Glutamatergic neuron (in vitro differentiated cells): ENCODE measurements at places on chromosomes 3 and 15.

- no peak overlapping the region for H3K4me3 ChIP-seq
- no peak for DNase-seq
- no peak overlapping the region for H3K27ac ChIP-seq
Observed at GRCh38 chr15:86644339-86644738, 564.7 kb downstream of the AGBL1 start.

DNA sequence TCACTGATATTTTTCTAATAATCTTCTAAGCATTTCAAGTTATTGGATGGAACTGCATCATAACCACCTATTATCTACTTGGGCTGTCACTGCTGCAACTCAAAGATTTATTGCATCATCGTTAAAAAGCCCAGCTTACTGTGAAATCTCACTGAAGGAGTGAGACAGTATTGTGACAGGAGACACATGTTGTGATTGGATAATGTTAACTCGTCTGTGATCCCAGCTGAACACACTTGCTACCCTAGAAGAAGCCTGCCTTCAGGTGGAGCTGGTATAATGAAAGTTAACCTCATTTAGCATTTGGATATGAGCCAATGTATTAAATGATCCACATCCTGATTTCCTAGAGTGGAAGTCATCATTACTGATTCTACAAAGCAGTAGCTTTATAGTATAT lies 138.1 kb downstream of the MAP2K5 start:
- DNase-seq = no peak
- H3K4me3 ChIP-seq = no peak overlapping the region
- peaks cover 13% of the 10 kb centered on the region for H3K36me3 ChIP-seq
- no peak overlapping the region for H3K27ac ChIP-seq
- no peaks in the 10 kb centered on the region for H3K4me1 ChIP-seq

GRCh38 chr15:40338041-40338657 lies 2.6 kb downstream of the CCDC9B start:
- no peaks in the 10 kb centered on the region for H3K36me3 ChIP-seq
- H3K27me3 ChIP-seq = peaks cover 11% of the 10 kb centered on the region
- no peak overlapping the region for H3K4me3 ChIP-seq
- H3K27ac ChIP-seq = no peak overlapping the region

GRCh38 chr15:33808720-33809457 lies 159.4 kb upstream of the CHRM5 start:
- no peak overlapping the region for H3K4me3 ChIP-seq
- H3K27me3 ChIP-seq = peaks cover 4% of the 10 kb centered on the region
- peak overlapping the region; percentile 7 for H3K27ac ChIP-seq

- peaks cover 2% of the 10 kb centered on the region for H3K27me3 ChIP-seq
- H3K4me1 ChIP-seq = no peaks in the 10 kb centered on the region
- H3K4me3 ChIP-seq = no peak overlapping the region
- no peak for DNase-seq
- no peak overlapping the region for H3K27ac ChIP-seq
- peaks cover 8% of the 10 kb centered on the region for H3K36me3 ChIP-seq
Observed at GRCh38 chr3:127203024-127203423, 10.1 kb downstream of the PRR23E start.

- no peak overlapping the region for H3K4me3 ChIP-seq
- H3K27ac ChIP-seq = no peak overlapping the region
- H3K27me3 ChIP-seq = no peaks in the 10 kb centered on the region
- H3K4me1 ChIP-seq = no peaks in the 10 kb centered on the region
Observed at GRCh38 chr3:158050461-158050860, 55.8 kb downstream of the SHOX2 start.

DNA sequence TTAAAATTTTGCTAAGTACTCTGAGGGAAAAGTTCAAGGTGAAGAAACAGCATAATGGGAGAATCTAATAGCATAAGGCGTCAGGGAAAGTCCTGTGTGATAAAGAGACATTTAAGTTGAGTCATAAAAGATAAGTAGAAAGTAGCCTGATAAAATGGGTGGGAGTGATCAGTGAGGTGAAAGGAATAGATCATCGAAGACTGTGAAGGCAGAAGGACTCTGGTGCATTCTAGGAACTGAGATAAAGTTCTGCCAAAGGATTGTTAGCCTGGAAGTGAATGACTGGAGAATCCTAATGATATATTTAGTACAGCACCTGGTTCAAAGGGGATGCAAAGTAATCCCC lies 149.9 kb downstream of the CFAP20DC start:
- no peaks in the 10 kb centered on the region for H3K27me3 ChIP-seq
- H3K36me3 ChIP-seq = peaks cover 11% of the 10 kb centered on the region
- H3K27ac ChIP-seq = no peak overlapping the region
- H3K4me3 ChIP-seq = no peak overlapping the region

- H3K27ac ChIP-seq = peak overlapping the region; percentile 82
- DNase-seq = no peak
- no peaks in the 10 kb centered on the region for H3K27me3 ChIP-seq
- peak overlapping the region; percentile 30 for H3K4me3 ChIP-seq
Observed at GRCh38 chr3:167742338-167742737, 6.8 kb downstream of the SERPINI1 start.

GRCh38 chr3:62755285-62755684 lies 119.9 kb downstream of the CADPS start:
- no peak overlapping the region for H3K4me3 ChIP-seq
- H3K36me3 ChIP-seq = no peaks in the 10 kb centered on the region
- no peak for DNase-seq
- peaks cover 6% of the 10 kb centered on the region for H3K4me1 ChIP-seq
- no peak overlapping the region for H3K27ac ChIP-seq

DNA sequence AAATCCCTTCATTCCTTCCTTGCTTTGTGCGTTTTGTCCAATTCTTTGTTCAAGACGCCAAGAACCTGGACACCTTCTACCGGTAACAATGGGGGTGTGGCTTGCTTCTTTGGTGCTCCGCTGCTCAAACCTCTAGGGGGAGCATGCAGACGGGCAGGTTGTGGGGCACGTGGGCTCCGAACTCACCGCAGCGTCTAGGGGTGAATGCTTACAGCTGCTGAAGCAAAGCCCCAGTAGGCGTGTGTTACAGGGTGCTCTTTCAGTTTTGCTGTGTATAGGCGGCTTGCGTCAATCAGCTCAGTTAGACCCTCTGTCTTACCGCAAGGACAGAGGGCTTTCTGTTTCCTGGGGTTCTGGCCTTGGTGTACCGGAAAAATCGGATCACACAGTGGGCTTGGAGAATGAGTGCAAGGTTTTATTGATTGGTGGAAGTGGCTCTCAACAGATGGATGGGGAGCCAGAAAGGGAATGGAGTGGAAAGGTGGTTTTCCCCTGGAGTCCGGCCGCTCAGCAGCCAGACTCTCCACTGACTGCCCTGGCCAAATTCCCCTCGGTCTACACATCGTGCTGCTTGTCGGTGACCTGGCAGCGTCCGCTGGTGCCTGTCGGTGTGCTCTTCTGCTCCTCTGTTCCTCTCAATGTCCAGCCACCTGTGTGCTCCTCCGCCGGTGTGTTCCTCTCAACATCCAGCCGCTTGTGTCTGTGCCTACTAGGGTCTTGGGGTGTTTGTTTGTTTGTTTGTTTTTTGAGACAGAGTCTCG lies 1.2 kb upstream of the LRRC34 start:
- DNase-seq = no peak
- peaks cover 6% of the 10 kb centered on the region for H3K27me3 ChIP-seq
- H3K27ac ChIP-seq = peak overlapping the region; percentile 89

- peaks cover 2% of the 10 kb centered on the region for H3K27me3 ChIP-seq
- no peak overlapping the region for H3K27ac ChIP-seq
- peaks cover 8% of the 10 kb centered on the region for H3K36me3 ChIP-seq
- no peaks in the 10 kb centered on the region for H3K4me1 ChIP-seq
- H3K4me3 ChIP-seq = no peak overlapping the region
- DNase-seq = no peak
Observed at GRCh38 chr3:46829699-46830208, 33.5 kb downstream of the MYL3 start.

- no peak for DNase-seq
- peaks cover 1% of the 10 kb centered on the region for H3K27me3 ChIP-seq
- H3K36me3 ChIP-seq = no peaks in the 10 kb centered on the region
Observed at GRCh38 chr3:108420926-108421325, 89.5 kb downstream of the MYH15 start.

DNA sequence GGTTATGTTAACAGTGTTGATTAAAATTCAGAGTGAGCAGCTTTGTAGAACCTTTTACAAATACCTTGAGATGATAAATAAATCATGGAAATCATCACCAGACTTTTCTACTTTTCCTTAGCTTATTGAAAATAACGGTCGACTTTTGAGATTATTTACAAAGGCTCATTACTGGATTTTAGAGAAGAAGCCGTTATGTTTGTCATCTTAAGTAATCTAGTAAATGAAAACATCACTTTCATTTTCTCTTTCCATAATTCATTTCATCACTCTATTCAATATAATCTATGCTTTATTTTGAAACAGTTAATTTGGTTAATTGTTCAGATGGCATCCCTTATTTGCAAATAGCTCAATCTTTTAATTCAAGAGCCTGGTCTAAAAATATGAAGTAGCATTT lies 3.6 kb downstream of the PLCL2 start:
- peak overlapping the region; percentile 31 for H3K27ac ChIP-seq
- no peaks in the 10 kb centered on the region for H3K36me3 ChIP-seq
- DNase-seq = no peak
- no peaks in the 10 kb centered on the region for H3K27me3 ChIP-seq
- peak overlapping the region; percentile 98 for H3K4me3 ChIP-seq

GRCh38 chr3:41190509-41191284 lies 8.6 kb upstream of the CTNNB1 start:
- peaks cover 7% of the 10 kb centered on the region for H3K4me1 ChIP-seq
- no peaks in the 10 kb centered on the region for H3K36me3 ChIP-seq
- H3K4me3 ChIP-seq = no peak overlapping the region
- no peak overlapping the region for H3K27ac ChIP-seq

GRCh38 chr15:78768531-78769408 lies 42.5 kb downstream of the ADAMTS7 start:
- H3K4me3 ChIP-seq = no peak overlapping the region
- no peak for DNase-seq
- no peak overlapping the region for H3K27ac ChIP-seq
- no peaks in the 10 kb centered on the region for H3K36me3 ChIP-seq

DNA sequence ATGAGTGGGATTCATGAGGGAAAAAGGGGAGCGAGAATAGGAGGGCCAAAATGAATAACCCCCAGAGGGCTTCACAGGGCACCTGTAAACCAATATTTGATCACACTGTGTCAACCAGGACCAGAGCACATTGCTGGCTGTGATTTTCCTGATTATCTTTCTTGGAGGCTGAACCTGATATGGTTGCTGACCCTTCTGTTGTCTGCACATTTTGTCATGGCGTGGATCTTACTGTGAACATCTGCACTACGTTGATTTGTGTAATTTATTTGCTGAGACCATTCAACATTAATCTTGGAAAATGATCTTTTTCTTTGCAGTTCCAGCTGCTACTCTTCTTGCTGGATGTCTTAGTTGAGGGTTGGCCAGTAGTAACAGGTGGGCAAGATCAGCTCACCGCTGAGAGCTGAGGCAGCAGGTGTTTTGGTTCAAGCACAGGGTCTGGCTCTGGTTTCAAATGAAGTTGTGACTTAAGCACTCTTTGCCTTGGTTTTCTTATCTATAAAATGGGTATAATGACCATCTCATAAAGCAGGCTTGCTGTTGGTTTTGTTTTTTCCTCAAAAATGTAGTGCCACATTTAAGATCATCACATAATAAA lies 61.2 kb downstream of the ARHGEF26 start:
- H3K27me3 ChIP-seq = no peaks in the 10 kb centered on the region
- peaks cover 18% of the 10 kb centered on the region for H3K4me1 ChIP-seq
- H3K27ac ChIP-seq = no peak overlapping the region
- H3K36me3 ChIP-seq = no peaks in the 10 kb centered on the region
- H3K4me3 ChIP-seq = no peak overlapping the region

DNA sequence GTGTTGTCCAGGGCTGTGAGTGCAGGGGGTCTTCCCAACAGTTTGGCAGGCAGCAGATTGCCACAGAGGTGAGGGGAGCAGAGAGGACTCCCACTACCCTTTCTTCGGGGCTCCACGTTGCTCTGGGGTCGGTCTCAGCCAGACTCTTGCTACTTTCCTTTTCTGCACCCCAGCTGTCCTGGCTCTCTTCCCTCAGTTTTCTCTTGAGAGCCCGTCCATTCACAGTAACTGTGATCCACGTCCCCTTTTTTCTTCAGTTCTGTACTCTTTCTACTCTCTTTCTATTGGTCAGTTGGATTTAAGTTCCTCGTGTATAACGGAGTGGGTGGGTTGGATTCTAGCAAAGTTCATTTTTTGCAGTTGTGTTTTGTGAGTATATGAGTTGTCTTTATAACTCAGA lies 105.8 kb downstream of the UNC13C start:
- no peaks in the 10 kb centered on the region for H3K4me1 ChIP-seq
- peaks cover 1% of the 10 kb centered on the region for H3K27me3 ChIP-seq
- H3K36me3 ChIP-seq = no peaks in the 10 kb centered on the region

- DNase-seq = no peak
- no peaks in the 10 kb centered on the region for H3K27me3 ChIP-seq
- no peak overlapping the region for H3K27ac ChIP-seq
- H3K36me3 ChIP-seq = no peaks in the 10 kb centered on the region
Observed at GRCh38 chr3:23254835-23255234, 51.7 kb downstream of the UBE2E2 start.

DNA sequence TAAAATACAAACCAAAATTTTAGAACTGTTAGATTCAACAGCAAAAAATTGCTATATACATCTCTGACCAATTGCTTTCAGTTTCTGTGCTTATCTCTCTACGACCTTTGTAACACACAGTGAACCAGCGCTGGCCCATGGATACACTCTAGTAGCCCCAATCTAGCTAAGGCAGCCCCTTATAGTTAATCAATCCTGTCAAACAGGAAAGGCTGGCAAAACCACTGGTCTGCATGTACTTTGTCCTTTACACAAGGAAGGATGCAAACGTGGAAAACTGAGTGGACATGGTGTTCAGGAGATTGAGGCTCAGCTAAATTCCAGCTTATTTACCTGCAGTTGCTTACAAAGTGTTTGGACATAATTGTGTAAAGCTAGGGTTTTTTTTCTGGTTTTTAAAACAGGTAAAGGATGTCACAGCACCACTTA lies 25.9 kb downstream of the ADGRG7 start:
- H3K27ac ChIP-seq = no peak overlapping the region
- H3K27me3 ChIP-seq = no peaks in the 10 kb centered on the region
- H3K4me3 ChIP-seq = no peak overlapping the region
- no peak for DNase-seq
- H3K4me1 ChIP-seq = no peaks in the 10 kb centered on the region
- no peaks in the 10 kb centered on the region for H3K36me3 ChIP-seq

DNA sequence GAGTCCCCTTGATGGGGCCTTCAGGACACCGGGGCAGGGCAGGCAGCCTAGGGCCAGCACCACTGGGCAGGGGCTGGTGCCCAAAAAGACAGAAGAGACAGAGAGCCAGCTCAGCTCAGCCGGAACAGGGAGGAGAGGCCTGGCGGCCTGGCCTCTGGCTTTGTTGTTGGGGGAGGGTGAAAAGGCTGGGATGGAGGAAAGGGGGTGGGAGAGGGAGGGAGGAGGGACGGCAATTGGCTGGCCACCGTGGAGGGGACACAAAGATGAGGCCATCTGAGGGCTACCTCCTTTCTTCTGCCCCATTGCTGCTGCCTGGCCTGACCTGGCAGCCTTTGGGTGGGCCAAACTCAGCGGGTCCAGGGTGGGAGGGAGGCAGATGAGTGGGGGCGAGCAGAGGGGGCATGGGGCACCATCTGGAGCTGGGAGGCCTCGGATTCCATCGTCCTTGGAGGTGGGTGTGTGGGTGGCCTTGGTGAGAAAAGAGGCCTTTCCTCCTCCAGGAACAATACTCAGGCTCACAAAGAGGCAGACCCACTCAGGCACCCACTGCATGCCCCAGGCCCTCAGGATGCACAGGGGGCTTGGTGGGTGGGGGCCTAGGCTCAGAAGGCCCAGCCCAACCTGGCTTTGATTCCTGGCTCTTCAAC lies 9.3 kb downstream of the EFCC1 start:
- H3K27ac ChIP-seq = no peak overlapping the region
- no peak for DNase-seq
- no peaks in the 10 kb centered on the region for H3K4me1 ChIP-seq
- H3K36me3 ChIP-seq = no peaks in the 10 kb centered on the region
- H3K27me3 ChIP-seq = peaks cover 6% of the 10 kb centered on the region
- H3K4me3 ChIP-seq = no peak overlapping the region
